Brain microvascular endothelial cell (primary cell): ENCODE measurements at places on chromosomes 3 and 15.
A peak's percentile ranks its signal among the peaks of the same experiment; 100 is the strongest.

GRCh38 chr3:185645596-185646381 is 59.7 kb downstream of the SENP2 start:
- peak; percentile 75 for DNase-seq

- DNase-seq, result peak; percentile 73
Observed at GRCh38 chr3:147391781-147392624, 14.3 kb downstream of the ZIC4 start.

DNA sequence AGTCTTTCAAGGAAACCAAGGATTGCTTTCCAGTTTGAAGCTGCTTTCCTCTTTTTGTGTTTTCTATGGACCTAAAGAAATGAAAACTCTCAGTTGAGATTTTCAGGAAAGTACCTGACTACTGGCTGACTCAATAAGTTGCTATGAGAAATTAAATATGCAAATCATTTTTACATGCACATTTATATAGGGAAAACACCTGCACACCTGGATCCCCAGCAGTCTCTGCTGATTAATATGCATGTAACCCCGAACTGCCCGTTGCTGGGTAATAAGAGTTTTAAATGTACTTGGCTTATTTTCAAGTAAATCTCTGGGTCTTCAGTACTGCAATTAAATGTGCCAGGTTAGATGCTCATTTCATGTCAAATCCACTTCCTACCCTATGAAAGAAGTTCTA is 77.2 kb downstream of the KBTBD8 start:
- DNase-seq, result no peak

DNA sequence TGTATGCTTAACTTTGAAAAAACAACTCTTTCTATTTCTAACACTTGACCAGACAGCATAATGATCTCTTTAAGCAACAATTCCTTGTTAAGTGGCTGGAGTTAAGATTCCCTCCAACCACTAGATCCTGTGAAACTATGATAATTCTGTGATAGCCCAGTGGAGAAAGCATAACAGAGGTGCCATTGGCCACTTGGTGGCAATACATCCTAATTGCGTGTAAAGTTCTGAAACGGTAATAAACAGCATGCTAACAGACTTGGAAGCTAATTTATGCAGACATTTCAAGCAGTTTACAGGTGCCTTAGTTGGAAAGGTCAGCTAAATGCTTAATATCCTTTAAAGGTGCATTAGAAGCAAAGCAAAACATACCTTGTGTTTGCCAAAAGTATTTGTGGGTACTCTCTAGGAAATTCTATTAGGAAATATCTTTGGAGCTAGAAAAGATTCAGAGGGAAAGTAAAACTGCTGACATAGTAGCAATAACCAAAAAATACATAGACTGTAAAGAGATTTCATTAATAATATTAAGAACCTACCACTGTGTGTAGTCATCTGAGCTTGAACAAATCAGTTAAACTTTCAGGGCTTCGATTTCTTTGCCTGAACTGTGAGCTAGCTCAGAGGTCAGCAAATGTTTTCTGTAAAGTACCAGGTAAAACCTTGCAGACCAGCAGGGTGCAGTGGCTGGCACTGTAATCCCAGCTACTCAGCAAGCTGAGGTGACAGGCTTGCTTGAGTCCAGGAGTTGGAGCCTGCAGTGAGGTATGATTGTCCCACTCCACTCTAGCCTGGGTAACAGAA is 19.0 kb upstream of the CSTA start:
- DNase-seq, result no peak

GRCh38 chr15:33188641-33189257 is 5.8 kb downstream of the FMN1 start:
- DNase-seq, result no peak

GRCh38 chr3:40741729-40742128 is 217.0 kb downstream of the ZNF621 start:
- peak; percentile 73 for DNase-seq

DNA sequence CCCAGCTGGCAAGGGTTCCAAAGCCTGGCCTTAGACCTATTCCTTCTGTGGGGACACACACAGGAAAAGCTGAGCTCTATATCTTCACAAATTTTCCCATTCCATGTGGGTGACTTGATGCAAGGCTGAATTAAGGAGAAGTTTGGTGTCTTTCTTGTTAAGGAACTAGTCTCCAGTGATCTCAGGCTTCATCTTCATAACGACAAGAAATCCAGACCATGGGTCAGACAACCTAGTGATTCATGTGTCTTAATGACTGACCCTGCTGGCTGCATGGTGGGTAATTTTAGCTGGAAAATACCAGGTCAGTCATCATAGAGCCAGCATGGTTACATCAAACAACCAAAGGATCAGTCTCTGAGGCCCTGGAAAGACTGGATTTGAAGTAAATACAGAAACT is 112.7 kb upstream of the SLC4A7 start:
- peak; percentile 56 for DNase-seq

- no peak for DNase-seq
Observed at GRCh38 chr15:34119291-34119690, 17.4 kb downstream of the PGBD4 start.

DNA sequence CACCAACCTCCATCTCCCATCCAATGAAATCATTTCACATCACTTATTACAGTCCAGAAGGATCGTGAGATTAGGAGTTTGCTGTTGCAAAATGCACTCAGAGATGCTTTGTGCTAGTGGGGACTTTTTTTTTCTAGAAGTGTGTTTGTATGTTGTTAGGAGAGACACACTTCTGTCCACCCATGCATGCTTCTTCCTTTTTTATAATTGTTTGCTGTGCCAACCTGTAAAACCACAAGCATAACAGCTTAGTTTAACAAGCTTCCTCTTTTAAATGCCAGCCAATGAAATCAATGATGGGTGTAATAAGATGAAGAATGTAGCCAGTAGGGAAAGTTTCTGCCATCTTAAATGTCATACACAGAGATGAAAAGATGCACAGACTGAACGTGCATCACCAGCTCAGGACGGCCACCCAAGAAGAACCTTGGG is 305.6 kb upstream of the STT3B start:
- no peak for DNase-seq

DNA sequence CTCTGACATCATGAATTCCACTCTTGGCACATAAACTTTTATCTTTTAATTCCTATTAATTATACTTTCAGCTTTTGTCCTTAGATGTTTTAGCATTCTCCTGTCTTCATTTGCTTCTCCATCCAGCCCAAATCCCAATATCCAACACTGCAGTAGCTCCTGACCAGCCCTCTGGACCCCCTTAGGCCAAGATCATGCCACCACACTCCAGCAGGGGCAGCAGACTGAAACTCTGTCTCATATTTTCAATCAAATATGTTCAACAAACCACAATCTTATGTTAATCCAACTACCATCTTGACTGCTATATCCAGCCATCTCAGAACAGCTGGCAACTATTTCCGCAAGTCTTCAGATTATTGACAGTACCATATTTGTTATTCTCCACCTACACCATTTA is 315.8 kb upstream of the ROBO2 start:
- DNase-seq, result no peak

- no peak for DNase-seq
Observed at GRCh38 chr3:17974206-17974841, 231.9 kb upstream of the TBC1D5 start.

- no peak for DNase-seq
Observed at GRCh38 chr3:129501630-129502029, 26.8 kb upstream of the RHO start.

GRCh38 chr15:32888221-32888761 is 170.5 kb downstream of the GREM1 start:
- DNase-seq, result no peak

DNA sequence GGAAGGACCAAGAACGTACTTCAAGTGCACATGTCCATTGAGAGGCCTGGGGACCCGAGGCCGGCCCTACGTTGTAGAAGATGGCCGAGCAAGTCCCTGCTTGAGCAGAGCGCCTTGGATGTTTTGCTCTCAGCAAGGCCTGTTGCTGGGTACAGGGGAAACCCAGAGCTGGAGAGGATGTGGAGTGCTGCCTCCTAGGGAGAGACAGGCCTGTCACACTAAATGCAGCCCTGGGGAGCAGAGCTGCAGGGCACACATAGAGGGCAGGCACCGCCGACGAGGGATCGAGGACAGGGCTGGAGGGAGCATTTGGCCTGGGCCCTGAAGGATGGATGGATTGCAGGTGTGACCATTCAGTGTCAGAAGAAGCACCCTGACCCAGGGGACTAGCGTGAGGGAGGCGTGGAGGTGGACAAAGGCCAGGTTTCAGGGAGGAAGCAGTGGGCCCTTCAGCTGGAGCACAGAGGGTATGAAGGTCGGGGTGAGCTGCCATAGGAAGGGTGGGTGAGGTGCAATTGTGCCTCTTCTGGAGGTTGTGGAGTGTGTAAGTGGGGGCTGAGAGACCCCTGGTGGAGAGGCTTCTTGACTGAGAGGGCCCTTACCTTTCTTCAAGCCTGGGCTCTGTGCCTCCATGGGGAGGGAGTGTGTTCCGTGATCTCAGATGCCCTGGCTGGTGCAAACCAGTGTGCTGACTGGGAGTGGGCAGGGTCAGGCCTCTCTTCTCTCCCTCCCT is 142.4 kb downstream of the CHDH start:
- no peak for DNase-seq

- no peak for DNase-seq
Observed at GRCh38 chr3:196949285-196949619, 6.9 kb upstream of the NCBP2 start.

- no peak for DNase-seq
Observed at GRCh38 chr3:12015627-12016026, 11.4 kb downstream of the SYN2 start.

DNA sequence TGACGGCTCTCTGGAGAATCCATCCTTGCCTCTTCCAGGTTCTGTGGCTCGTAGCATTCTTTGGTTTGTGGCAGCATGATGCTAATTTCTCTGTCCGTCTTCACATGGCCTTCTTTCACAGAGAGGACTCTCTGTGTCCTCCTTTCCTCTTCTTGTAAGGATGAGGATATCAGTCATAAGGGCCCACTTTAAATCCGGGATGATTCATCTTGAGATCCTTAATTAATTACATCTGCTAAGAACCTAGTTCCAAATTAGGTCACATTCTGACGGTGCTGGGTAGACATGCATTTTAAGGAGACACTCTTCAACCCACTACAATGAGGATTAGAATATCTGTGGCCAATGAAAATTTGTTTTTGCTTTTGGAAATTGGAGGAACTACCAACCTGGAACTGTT is 15.7 kb upstream of the GXYLT2 start:
- DNase-seq, result no peak

GRCh38 chr3:36643192-36643591 is 121.2 kb downstream of the DCLK3 start:
- DNase-seq, result no peak

DNA sequence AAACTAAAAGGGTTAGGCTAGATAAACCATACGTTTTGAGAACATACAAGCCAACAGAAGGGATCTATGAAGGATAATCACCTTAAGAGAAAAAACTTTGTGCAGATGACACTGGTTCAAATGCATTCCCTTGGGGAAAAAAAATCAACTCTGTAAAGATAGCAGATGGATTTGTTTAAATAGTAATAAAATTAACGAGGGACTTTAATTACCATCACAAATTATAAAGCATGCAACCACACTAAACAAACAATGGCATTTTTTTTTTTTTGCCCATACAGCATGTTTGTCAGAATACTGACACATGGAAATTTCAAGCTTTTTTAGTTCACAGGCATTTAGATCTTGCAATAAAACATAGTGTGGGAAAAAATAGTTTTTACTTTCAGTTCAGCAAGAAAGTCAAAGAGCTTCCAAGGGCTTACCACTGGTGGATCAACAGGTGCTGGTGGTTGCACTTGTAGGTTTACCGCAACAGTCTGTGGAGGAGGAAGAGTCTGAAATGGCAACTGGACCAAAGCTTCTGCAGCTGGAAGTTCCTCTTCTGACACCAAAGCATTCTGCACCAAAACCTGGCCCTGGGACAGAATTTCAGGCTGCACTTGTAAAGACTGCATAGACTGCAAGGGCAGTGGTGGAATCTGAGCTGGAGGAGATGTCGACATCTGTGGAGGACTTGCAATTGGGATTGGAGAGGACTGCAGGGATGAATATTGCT is 53.1 kb downstream of the PHC3 start:
- DNase-seq, result no peak

- DNase-seq, result no peak
Observed at GRCh38 chr3:9194509-9195184, 54.8 kb downstream of the SRGAP3 start.

- DNase-seq, result peak; percentile 37
Observed at GRCh38 chr3:187740421-187741399, 4.6 kb downstream of the BCL6 start.

DNA sequence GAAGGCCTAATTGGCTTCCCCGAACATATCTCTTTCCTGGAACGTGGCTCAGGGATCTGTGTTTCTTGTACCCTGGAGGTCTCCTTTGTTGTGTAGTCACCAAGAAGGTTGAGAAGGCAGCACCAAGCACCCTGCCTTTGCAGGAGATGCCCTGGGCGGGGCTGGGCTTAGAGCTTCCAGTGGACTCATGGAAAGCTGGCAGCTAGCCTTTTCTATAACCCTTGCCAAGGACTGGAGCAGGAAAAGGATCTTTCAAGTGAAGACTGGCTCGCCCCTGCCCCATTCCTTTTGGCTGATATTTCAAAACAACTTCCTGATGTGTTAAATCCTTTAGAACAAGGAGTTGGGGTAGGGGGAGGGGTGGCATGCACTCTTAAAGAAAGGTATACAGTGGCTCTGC is 58.9 kb upstream of the EPHA6 start:
- no peak for DNase-seq

- DNase-seq, result peak; percentile 94
Observed at GRCh38 chr3:45642731-45643152, 46.5 kb upstream of the SACM1L start.

GRCh38 chr3:54421943-54422342 is 299.6 kb downstream of the CACNA2D3 start:
- no peak for DNase-seq

DNA sequence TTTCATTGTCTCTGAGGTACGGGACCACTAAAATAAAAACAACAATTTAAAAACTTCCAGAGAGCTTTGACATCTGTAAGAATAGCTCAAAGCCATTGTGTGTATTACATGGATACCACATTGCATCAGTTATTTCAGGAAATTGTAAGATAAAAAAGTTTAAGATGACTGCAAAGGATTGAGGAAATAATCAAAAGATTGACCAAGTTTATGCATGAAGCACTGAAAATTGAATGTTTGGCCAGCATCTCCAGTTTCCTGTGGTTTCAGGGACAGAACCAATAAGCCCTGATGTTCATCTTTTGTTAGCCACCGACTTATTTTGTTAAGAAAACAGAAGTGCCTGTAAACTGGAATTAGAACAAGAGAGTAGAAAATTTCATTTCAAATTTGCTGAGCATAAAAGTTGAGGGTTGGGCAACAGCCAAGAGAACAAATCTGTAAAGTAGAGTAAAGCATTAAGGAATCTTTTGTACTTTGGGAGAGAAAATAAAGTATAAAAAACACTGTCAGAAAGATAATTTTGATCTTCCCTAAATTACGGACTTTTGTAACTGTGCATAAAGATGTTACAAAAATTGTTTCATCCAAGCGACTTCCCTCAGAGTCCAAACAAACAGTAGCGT is 211.5 kb upstream of the P2RY1 start:
- no peak for DNase-seq

DNA sequence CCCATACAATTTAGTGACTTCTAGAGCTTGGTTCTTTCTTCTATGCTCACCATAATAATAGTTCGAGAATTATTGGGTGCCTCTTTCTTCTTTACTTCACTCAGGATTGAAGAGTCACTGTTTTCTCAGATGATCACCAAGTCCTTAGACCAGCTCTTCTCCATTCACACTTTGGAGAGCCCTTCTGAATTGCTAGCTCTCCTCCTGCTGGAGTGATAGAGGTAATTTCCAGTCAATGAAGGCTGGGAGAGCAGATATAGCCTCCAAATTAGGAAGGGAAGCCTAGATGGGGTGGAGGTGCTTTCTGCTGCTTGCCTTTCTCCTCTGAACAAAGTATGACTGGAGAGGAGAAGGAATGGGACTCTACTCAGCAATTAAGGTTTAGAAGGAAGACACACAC is 10.7 kb upstream of the BBX start:
- no peak for DNase-seq

GRCh38 chr3:61532739-61533500 is 28.5 kb upstream of the PTPRG start:
- DNase-seq, result no peak
